ENCODE measurements at places on chromosomes 1 and 21. TPM values are rescaled to one million over a fixed set of nuclear protein-coding genes. Genes with fewer than 3 reads are reported as not detected.
A peak's percentile ranks its signal among the peaks of the same experiment; 100 is the strongest.

TMEM81 gene
- total RNA-seq = not detected

MTMR11 gene
- 285 TPM for total RNA-seq

C4BPA gene
- not detected for total RNA-seq

S100A12 gene
- not detected for total RNA-seq

HPDL gene
- 2.6 TPM for total RNA-seq

RCSD1 gene
- 29.2 TPM for total RNA-seq

PTPRU gene
- 9.7 TPM for total RNA-seq

CFHR2 gene
- not detected for total RNA-seq

MEX3A gene
- 0.14 TPM for total RNA-seq

CACHD1 gene
- not detected for total RNA-seq

C1QA gene
- 49.2 TPM for total RNA-seq

KIAA1614 gene
- total RNA-seq = 2.5 TPM

DNA sequence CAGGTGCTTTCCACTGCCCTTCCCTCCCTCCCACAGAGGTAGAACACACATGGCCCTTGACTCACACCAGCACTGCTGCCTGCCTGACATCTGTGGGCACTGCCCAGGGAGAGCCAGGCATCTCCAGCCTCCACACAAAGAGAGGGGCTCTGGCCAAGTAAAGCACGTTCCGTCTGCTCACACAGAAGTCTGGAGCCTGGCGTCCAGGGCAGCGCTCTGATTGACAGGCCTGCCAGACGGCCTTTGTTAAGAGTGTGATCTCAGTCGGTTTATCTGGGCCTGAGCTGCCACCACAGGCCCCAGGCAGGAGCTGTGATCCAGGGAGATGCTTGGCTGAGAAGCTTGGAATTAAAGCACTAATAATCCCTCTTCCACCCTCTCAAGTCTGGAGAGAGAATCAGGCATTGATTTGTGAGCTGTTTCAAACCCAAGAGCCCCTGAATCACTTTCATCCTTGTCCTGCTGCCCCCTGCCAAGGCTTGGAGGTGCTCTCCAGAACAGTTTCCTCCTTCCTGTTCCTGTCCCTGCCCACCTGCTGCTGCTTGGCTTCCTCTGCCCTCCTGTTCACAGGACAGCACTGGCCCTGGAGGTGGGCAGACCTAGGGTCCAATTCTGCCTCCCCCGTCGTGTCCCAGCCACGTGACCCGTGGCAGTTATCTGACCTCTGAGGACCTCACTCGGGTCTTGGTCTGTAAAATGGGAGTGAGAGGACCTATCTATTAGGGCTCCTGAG is 3.7 kb downstream of the DMRTB1 start:
- no peak for DNase-seq

DNA sequence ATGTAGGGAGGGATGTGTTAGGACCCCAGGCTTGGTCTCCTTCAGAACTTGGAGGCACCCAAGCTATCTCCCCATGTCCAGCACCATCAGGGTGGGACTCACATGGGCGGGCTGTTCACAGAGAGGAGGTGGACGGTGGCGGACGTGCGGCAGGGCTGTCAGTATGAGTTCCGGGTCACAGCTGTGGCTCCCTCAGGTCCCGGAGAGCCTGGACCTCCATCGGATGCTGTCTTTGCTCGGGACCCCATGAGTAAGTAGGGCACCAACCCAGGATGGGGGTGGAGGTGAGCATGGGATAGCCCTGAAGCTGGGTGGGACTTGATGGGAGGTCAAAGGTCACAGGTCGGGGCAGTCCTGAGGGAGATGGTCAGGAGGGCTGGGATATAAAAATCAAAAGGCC is 27.8 kb downstream of the IGFN1 start:
- DNase-seq = no peak

DNA sequence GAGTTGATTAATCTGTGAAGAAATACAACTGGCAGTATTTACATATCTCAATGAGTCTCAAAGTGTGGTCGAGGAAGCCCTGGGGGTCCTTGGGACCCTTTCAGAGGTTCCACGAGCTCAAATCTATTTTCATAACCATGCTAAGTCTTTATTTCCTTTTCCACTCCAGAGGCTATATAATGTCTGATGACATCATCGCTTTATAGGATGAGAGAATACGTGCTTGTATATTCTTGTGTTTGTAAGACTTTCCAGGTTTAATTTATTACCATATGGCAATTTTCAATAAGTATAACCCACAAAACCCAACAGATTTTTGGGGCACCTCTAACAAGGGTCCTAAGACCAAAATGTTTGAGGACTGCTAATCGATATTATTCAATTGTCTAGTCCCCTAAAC is 1.4 kb upstream of the SLC19A2 start:
- no peak for DNase-seq

GRCh38 chr1:184801503-184801902 is 46.8 kb upstream of the EDEM3 start:
- no peak for DNase-seq

DNA sequence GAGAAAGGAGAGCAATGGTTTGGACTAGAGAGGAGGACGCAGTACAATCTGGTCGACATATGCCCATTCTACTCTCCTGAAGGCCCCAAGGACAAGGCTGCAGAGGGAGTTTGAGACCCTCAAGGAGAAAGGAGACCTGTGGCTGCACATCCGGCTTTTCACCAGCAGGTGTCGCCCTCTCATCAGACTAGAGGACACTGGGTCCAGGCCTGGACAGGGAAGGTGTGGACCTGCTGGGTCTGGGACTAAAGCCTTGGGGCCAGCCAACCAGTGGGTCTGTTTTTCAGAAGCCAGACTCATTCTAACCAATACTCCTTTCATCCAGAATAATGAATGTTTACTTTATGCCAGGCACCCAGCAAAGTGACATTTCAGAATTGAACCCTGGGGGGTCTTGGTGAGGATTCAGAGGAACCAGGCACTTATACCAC is 5.0 kb downstream of the SRARP start:
- DNase-seq = peak; percentile 82

DNA sequence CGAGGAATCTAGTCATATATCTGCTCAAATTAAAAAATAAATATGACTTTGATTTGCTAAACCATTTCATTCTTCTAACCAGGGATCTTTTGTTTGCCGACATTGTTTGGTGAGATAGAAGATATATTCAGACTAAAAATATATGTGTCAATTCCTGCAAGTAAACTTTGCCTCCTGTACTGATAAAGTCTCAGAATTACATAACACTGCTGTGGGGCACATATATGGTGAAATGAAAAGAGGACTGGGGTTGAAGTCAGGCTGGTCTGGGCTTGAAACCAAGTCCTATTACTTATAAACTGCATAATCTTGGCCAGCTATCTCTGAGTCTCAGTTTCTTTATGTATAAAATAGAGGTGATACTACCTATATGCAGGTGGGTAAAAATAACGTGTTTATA is 9.8 kb downstream of the SCMH1 start:
- DNase-seq = no peak

DNA sequence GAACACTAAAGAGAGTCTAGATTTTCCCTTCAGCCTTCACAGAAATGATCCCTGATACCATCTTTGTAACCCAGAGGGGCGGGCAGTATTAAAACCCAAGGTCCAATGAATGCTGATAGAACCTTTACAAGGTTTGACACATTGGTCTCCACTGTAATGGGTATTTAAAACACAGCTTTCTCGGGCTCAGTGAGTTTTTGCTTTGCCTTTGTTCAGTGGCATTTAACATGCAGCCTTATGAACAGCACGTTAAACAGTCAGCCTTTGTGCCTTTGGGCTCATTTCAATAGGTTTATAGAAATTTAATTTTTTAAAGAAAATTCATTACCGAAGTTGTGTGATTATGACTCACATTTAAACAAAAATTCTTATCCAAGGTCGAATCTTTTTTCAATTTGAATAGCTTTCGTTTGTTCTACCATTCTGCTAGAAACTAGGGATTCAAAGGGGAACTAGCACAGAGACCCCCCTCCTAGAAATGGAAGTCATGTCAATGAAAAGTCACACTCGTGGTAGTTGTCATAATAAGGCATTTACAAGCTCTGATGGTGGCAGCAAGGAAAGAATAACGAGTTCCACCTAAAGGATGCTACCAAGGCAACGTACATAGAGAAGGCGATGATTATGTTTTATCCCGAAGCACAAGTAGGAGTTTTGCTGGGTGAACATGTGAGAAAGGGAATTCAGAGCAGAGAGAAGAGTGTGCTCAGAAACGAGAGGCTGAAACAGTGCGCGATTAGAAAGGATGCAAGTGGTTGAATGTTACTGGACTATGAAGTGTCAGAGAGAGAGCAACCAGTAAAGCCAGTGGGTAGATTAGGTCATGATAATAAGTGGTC is 66.2 kb downstream of the SGIP1 start:
- no peak for DNase-seq

DNA sequence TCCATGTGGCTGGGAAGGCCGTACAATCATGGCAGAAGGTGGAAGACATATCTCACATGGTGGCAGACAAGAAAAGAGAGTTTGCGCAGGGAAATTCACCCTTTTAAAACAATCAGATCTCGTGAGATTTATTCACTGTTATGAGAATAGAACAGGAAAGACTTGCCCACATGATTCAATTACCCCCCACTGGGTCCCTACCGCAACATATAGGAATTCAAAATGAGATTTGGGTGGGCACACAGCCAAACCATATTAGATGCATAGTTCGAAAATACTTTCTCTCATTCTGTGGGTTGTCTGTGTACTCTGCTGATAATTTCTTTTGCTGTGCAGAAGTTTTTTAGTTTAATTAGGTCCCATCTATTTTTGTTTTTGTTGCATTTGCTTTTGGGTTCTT is 990.3 kb downstream of the PLA2G4A start:
- no peak for DNase-seq

DNA sequence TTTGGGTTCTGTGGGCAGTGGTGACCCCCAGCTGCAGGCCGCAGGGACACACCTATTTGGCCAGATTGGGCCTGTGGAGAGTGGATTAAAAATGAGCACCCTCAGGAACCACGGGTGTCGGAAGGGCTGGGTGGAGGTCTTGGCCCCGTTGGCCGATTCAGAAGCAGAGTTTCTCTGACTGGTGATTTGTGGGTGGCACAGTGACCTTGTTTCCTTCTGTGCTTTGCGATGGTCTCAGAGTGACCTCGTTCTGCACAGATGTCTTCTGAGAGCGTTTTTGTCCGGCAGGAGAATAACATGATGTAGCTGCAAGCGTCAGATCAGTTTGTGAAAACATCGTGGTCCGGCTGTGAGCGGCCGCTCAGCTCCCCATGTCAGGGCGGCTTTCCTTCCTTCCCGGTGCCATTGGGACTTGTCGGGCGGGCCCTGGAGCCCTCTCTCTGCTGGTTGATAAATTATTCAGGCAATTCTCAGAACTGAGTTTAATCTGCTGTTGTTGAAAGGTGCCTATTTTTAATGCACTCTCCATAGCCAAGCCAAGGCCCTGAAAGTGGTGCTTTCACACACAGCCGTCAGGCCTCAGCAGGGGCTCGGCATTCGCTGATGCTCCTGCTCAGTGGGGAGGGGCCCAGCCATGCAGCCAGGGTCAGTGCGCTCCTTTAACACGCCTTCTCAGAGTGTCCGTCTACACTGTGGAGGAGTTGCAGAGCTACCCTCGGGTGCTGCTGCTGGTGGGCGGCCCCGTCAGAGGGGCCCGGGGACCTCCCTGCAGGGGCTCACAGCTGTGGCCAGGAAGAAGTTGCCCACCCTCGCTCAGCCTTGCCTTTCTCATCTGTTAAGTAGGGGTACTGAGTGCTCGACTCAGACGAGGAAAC is 26.8 kb downstream of the TRPM2 start:
- no peak for DNase-seq

DNA sequence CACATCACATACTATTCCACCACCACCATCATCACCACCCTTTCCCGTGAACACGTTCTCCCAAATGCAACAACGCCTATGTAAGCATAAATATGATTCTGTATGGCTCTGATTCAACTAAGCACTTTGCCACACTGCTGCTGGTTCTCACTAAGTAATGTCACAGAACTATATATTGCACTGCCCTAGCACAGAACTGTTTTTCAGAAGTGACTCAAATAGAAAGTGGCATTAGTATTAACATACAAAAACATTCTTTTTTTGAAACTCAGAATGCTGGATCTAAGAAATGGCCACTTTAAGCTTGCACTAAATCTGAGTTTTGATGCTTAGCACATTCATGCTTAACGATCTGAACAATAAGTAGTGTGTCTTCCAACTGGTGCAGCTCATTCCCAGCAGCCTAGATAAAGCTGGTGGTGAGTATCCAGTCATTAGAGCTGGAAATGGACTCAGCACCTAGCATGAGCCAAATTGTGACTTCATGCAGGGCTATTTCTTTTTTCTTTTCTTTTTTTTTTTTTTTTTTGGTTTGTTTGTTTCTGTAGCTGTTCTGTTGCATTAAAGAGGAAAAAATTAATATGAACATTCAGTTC is 46.2 kb upstream of the ZC3H11B start:
- DNase-seq = no peak

DNA sequence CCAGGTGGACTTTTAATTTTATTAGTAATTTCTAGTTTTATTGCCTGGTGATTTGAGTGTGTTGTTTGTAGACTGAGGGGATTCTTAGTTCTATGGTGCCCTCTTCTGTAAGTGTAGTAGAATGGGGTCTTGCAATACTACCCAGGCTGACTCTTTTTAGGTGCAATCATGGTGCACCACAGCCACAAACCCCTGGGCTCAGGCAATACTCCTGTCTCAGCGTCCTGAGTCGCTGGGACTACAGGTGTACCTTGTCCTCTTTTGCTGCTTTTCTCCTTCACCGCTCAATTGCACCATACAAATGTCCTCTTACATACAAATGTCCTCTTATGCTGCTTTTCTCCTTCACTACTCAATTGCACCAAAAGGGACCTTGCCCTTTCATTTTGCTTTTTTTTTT is 43.1 kb downstream of the SCP2 start:
- DNase-seq = no peak

GRCh38 chr1:22772014-22772413 is 61.4 kb downstream of the EPHB2 start:
- DNase-seq = no peak

DNA sequence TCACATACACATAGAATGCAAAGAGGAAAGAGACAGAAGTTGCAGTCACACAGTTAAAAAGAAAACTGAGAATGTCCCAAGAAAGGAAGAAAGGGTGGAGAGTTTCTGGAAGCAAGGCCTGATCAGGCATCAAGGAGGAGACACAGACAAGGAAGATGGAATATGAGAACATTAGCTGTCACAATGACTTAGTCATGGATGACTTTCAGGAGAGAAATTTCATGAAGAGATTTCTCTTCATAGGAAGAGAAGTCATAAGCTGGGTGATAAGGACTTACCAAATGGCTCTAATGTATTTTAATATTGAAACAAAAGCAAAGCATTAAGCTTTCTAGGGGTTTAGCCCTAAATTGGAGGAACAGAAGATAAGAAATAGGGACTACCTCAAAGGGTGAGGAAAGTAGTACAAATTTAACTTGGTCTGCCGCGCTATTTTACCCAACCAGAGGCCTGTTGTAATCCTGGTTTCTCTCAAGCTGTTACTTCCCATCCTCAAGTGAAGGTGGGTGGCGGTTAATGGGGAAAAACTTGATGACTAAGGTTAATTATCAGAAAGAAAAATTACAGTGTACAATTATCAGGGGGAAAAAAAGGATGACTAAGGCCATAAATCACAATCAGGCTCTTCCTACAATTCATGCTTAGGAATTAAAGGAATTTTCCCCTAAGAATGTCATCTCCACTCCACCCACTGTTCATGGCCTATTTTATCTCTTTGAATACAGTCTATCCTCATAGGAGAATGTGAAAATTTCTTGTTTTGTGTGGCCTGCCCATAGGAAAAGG is 93.9 kb upstream of the ADGRL2 start:
- DNase-seq = no peak

- peak; percentile 24 for DNase-seq
Measured at GRCh38 chr1:37478451-37478881, 4.1 kb downstream of the ZC3H12A start.

GRCh38 chr1:15942661-15943327 is 33.1 kb downstream of the ZBTB17 start:
- DNase-seq = no peak

GRCh38 chr21:27580276-27580675 is 613.4 kb upstream of the ADAMTS5 start:
- DNase-seq = no peak

- DNase-seq = peak; percentile 20
Measured at GRCh38 chr1:25922971-25923552, 16.8 kb upstream of the STMN1 start.
